Dorsolateral prefrontal cortex (tissue), 122 donors: ENCODE measurements at places on chromosomes 4 and X.

DNA sequence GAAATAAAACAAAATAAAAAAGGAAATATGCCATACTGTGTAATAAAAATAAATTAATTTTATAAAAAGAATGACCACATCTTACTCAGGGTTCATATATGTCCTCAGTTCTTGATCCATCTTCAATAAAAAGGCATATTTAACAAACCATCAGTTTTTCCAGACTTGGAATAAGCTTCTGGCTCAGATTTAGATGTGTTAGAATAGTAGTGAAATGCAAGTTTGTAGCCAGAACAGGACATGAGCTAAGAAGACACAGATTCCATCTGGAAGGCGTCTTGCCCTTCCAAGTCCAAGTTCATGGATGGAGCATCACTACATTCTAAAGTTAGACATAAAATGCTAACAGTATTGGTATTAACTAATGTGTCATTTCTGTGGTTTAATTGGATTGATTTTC lies 10.3 kb upstream of the LSM6 start:
- DNase-seq, result no peak

DNA sequence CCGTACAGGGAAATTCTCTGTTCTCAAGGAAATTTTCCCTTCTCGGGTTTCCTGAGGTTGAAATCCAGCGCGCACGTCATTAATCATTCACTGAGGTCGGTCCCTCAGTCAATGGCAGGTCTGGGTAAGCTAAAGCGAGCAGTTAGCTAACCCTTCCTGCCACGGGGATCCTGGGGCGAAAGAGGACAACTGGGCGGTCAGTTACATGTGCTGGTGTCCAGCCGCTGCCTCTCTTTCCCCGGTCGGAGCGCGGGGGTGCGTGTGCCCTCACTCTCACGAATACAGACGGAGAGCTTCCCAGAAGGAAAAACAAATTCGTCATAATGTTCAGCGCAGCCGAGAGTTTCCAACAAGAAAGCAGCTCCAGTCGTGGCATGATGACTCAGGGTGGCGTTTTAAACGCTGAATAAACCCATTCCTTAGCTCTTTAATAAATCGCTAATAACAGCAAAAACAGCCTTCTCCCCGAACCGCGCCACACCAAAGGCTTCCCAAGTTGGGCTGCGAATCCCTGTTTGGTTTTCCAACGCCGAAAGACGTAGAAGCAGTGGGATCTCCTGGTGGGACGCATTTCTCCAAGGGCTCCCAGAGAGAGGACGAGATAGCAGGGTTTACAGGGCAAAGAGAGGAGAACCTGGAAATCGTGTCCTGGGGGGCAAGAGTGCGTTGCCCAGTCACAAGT lies 752 bp upstream of the FGF5 start:
- DNase-seq, result no peak

- DNase-seq, result no peak
Measured at GRCh38 chr4:149932188-149932587, 116.5 kb upstream of the IQCM start.

DNA sequence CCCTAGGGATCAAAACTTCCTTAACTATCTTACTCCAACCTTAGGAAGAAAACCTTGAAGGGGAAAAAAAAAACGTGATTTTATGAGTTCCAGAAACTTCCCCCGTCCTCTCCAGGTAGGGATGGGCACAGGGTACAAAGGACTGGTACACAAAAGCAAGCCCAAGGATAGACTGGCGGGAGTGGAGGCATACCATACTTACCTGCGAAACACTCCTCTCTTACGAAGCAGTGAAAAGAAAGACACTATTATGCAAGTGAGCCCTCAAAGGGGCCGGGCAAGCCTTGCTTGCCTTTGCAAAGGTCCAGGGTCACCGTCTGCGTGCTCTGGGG lies 651 bp downstream of the TSPAN6 start:
- no peak for DNase-seq

- no peak for DNase-seq
Measured at GRCh38 chrX:72128881-72129280, 2.8 kb downstream of the RTL5 start.

- DNase-seq, result no peak
Measured at GRCh38 chr4:54855191-54855854, 197.6 kb downstream of the KIT start.

- no peak for DNase-seq
Measured at GRCh38 chrX:40291553-40291952, 193.8 kb upstream of the BCOR start.

GRCh38 chr4:5710065-5710960 lies 688 bp upstream of the EVC start:
- DNase-seq, result no peak

DNA sequence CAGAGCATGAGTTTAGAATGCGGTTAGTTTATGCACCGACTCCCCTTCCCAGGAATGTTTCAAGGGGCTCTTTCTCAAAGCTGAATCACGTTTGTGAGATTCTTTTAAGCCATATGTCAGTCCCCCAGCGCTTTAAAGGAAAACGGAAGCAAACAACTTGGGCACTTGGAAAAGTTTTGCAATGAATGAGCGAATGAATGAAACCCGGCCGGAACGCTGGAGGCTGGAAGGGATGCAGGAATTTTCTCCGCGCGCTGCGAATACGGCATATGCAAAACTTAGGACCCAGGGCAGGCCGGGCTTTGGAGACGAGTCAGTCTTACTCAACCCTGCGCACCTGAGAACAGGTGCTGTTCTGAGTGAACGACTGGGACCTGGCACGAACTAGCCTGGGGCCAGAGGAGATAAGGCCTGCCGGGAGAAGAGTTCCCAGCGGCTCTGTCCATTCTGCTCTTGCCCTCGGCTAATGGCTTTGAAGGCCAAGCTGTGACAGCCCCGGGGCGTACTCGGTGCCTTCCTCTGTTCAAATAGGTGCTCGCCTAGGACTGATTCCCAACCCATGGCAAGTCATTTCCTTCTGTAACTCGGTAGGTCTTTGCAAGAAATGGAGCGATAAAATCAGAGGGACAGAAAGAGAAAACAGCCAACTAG lies 743 bp upstream of the NRK start:
- DNase-seq, result no peak

- DNase-seq, result no peak
Measured at GRCh38 chrX:41491267-41492004, 44.3 kb downstream of the NYX start.

DNA sequence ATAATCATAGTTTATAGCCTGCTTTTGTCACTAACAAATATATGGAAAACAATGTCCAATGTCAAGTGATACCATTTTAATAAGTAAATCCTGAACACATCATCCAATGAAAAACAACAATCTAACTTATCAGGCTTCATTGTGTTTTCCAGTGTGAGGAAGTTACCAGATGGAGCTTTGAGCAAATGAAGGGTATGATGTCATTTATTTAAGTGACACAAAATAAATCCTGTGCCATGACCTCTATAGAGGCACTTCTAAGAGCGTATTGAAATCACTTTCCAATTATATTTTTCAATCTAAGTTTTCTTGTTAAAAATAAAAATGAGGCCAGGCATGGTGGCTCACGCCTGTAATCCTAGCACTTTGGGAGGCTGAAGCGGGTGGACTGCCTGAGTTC lies 48.2 kb upstream of the NMU start:
- DNase-seq, result no peak

- no peak for DNase-seq
Measured at GRCh38 chr4:74278490-74278889, 29.8 kb upstream of the EPGN start.

GRCh38 chrX:15646543-15646942 lies 18.1 kb downstream of the CLTRN start:
- no peak for DNase-seq

DNA sequence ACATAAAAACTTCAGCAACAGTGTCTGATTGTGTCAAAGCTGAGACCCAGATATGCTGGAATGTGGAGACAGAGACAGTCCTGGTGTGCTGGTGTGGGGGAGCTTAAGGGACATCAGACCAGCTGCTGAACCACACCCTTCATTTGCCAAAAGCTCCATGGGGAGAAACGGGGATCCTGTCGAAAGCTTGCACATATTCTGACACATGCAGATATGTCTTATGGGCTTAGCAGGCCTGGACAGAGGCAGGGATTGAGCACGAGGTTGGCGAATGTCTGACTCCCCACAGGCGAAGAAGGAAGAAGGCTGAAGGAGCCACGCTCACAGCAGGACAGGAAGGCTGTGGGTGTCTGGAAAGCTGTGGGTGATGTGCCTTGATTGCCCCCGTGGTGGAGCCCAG lies 72.1 kb upstream of the ACSL1 start:
- DNase-seq, result no peak

DNA sequence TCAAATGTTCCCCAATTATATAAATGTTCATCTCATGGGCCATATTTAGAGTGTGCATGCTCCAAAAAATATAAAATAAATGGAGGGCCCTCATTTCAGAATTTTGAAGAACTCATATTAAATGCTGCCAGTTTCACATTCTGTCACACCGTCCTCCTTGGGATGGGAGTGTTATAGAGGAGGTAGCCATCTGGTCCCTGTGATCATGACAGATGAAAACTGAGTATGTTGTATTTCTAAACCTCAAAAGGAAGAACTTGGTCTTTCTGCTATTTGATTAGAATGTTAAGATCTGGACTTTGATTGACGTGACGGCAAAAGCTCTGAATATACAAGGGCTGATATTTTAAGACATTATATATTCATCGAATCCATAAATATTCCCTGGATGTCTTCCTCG lies 308.0 kb downstream of the RAPGEF2 start:
- no peak for DNase-seq
